ENCODE measurements at places on chromosomes 3 and 15.

- DNase-seq = no peak
Measured at GRCh38 chr3:21238661-21239060, 512.3 kb downstream of the ZNF385D start.

DNA sequence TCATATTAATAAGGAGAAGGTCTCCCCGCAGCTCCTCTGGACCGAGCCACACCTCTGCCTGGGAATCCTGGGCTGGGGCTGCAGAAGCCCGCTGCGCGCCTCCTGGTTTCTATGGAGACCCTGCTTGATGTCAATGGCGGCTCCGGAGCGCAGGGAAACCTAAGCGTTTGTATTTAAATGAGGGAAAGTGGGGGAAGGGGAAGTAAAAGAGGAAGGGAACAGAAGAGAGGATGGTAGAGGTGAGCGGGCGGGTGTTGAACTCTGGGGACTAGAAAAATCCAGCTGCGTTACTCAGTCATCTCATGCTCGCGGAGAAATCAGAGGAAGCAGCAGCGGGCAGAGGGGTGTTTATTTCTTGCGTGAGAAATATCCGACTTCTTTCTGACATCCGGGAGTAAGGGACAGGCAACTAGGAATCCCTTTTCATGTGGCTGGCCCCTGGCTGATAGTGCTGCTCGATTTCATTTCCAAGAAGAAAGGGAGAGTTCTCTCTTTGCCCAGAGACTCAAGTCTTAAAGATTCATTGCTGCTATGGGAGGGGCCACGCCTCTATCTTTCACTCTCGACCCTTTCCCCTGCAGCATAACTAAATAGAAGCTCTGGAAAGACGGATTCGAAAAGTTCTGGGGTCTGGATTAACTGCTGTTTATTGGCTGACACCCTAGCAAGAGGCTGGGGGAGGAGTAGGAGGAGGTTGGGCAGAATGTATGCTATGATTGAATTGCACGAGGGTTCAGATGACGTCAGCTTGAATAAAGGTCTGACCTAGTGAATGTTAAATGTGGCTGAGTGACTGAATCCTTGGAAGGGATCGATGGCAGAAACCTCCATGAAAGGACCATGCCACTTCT, 110.5 kb upstream of the GAP43 start:
- peak; percentile 38 for DNase-seq

GRCh38 chr15:92803852-92804609, 96.1 kb upstream of the CHD2 start:
- DNase-seq = peak; percentile 100

- DNase-seq = no peak
Measured at GRCh38 chr3:9730657-9731205, 804 bp upstream of the BRPF1 start.

- DNase-seq = no peak
Measured at GRCh38 chr3:32432711-32433530, 41.3 kb downstream of the CMTM7 start.

DNA sequence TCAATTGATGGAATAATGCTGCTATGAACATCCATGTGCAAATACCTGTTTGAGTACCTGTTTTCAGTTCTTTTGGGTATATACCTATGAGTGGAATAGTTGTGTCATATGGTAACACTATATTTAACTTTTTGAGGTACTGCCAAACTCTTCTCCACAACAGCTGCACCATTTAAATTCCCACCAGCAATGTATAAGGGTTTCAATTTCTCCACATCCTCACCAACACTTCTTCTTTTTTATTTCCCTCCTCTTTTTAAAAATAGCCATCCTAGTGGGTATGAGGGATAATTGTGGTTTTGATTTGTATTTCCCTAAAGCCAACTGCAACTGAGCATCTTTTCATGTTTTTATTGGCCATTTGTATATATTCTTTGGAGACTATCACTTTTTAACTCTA, 31.3 kb upstream of the ARHGEF3 start:
- DNase-seq = no peak

- DNase-seq = peak; percentile 40
Measured at GRCh38 chr3:42159706-42160472, 68.7 kb downstream of the TRAK1 start.

DNA sequence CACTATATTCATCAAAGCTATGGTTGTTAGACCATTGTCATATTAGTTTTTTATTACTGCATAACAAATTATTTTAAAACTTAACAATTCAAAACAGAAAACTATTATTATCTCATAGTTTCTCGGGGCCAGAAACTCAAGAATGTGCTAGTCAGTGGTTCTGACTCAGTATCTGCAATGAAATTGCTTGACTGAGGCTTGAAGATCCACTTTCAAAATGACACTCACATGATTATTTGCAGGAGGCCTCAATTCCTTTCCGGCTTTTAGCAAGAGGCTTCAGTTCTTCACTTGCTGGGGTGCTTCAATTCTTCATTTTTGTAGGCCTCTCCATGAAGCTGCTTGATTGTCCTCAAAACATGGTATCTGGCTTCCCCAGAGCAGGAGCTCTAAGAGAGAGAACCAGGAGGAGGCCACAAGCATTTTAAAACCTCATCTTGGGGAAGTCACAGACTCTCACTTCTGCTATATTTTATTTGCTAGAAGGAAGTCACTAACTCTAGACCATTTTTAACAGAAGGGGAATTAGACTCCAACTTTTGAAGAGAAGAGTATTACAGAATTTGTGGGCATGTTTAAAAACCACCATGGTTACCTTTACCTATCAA, 383.7 kb downstream of the MFSD1 start:
- no peak for DNase-seq

DNA sequence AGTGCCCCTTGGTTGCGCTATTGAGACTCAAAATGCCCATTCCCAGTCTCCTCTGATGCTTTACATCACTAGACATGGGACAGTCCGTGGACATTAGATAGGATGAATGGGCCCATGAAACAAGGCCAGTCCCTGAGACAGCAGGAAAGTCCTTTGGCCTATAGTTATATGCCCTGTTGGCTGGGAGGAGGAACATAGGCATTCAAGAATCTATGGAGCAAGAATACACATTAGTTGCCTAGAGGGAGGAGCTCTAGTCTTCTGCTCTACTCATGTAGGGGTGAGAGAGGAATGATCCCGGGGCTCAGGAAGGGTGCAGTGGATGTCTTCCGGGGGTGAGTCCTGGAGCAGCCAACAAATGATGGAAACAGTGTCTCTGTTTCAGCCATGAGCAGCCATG, 58.0 kb upstream of the LRTM1 start:
- no peak for DNase-seq

- DNase-seq = no peak
Measured at GRCh38 chr3:181418233-181418632, 293.5 kb upstream of the SOX2 start.

DNA sequence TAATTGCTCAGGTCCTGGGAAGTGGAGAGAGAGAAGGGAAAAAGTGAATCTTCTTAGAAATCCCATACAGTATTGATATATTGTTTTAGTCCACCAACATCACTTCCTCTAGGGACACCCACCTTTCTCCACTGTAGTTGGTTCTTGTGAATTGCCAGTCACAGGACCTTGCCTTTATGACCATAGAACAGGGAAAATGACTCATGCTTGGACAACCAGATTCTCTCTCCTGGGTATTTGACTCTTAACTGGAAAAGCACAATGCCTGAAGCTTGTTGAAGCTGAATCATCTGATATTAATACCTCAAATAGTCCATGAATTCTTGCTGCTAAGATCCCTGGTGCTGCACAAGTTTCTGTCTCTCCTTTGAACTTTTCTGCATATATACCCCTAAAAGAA, 32.5 kb upstream of the DCLK3 start:
- DNase-seq = peak; percentile 30

DNA sequence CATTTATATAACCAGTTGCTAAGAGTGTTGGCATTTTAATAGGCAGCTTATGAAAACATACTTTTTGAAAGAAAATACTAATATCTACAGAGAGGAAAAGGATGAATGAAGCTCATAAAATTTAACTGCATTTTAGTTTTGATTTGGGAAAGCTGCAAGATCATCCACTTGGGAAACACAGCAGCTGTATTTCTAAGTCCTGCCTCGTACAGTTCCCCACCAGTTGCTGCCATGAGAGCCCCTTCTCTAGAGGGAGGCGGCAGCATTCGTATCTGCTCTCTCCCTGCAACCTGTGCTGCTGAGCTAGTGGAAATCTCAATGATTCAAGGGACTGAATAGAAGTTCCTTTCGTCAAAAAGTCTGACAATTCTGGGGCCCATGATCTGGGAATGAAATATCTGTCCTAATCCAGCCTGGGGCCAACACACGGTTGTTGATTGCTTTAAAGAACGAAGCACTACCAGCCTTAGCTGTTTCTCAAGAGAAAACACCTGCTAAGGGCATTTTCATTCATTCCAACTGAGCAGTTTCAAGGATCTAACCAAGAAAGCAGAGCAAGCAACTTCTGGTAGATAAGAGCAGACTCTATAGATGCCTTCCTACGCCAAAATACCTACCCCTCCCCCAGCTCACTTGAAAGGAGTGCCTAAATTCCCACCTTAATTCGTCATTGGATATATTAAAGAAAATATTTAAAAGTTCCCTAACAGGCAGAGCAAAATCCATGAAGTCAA, 223.7 kb downstream of the MAGI1 start:
- DNase-seq = no peak

DNA sequence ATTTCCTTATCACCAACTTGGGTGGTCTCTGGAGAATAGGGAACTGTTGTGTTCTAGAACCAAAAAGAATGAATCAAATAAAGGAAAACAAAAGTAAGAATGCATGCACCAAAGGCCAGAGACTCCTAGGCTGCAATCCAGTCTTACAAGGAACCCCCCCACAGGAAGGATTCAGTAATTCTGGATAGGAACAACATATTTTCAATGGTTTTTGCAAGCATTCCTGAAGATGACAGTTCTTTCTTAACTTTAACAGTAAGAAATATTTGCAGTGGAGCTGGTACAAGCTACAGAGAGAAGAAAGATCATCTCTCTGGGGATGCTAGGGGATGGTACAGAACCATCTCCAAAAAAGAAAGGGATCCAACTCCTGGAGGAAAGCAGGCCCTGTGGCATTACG, 116.2 kb upstream of the CHRM5 start:
- no peak for DNase-seq

GRCh38 chr3:4897765-4898453, 81.3 kb upstream of the BHLHE40 start:
- DNase-seq = peak; percentile 35

DNA sequence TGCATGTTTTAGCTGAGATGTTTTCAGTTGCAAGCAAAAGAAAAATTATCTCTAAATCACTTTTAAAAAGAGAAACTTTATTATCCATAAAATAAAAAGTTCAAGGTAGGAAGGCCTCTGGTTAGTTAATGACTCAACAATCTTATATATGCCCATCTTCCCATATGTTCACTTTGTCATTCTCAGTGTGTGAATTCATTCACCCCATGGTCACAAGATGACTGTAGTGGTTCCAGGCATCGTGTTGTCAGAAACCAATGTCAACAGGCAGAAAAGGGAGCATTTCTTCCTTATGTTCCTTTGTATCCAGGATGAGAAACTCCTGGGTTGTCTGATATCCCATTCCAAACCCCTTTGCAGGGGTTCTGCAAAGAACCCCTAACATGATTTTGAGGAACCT, 119.9 kb upstream of the RAP2B start:
- DNase-seq = no peak

- no peak for DNase-seq
Measured at GRCh38 chr3:58965865-58966264, 84.0 kb downstream of the CFAP20DC start.

GRCh38 chr3:34202975-34203374, 404.5 kb downstream of the PDCD6IP start:
- DNase-seq = no peak

GRCh38 chr3:124250053-124250452, 258.1 kb upstream of the ROPN1 start:
- DNase-seq = peak; percentile 26

GRCh38 chr3:46221391-46221790, 13.3 kb upstream of the CCR1 start:
- DNase-seq = no peak
